CD4-positive, alpha-beta T cell treated with Interleukin-12 subunit alpha and Interleukin-12 subunit beta, for 1 hour (primary cell): ENCODE measurements at places on chromosomes 6 and 20.

DNA sequence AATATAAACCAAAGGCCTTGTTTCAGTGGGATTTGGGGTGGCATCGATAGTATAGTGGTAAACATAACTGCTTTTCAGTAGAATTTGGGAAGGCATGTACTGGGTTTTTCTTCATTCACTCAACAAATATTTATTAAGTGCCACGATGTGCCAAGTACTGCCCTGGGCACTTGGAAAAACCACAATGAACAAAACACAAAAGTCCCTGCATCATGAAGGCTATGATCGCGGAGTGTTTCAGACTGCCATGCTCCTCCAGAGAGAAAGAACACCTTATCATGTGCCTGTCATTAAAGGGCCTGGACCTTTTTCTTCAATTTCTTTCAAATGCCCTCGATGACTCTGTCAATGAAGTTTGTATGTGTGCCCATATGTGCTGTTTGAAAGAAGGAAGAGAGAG, 59.2 kb upstream of the CEP85L start:
- DNase-seq, result no peak

DNA sequence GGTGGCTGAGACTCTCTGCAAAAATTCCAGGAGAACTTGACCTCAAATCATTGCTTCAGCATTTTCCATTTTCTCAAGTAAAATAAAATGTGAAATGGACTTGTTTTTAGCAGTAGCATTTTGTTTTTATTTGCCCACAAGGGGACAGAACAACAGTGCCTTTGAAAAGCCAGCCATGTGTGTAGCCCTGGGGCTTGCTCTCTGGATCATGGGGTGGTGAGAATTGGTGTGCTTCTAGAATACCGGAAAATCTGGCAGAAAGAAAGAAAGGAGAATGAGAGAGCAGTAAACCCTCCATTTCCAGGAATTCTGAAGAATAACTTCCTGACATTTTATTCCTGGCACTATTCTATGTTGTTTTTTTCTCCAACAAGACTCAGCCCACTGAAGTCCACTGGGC, 254.7 kb upstream of the MOCS1 start:
- no peak for DNase-seq

- DNase-seq, result peak; percentile 51
Observed at GRCh38 chr6:52407467-52407866, 12.7 kb upstream of the EFHC1 start.

- no peak for DNase-seq
Observed at GRCh38 chr6:20932284-20932683, 398.0 kb downstream of the CDKAL1 start.

DNA sequence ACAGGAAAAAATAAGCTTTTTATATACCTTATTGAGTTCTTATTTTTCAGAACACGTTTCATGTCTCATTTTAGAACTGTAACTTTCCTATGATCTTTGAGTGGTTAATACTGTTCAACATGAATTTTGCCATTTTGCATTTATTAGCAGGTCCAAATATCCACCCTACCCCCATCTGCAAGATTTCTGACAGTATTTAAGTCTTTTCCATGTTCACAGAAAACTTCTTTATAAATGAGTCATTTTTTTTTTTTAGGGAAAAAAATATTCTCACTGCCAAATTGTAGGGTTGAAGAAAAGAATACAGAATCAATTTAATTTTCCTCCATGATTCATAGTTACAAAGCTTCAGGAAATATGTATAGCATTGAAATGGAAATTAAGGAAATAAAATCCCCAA, 101.8 kb downstream of the COL21A1 start:
- no peak for DNase-seq

- DNase-seq, result peak; percentile 15
Observed at GRCh38 chr6:15993716-15994228, 135.1 kb upstream of the MYLIP start.

- no peak for DNase-seq
Observed at GRCh38 chr6:64012351-64013001, 376.9 kb downstream of the PHF3 start.

DNA sequence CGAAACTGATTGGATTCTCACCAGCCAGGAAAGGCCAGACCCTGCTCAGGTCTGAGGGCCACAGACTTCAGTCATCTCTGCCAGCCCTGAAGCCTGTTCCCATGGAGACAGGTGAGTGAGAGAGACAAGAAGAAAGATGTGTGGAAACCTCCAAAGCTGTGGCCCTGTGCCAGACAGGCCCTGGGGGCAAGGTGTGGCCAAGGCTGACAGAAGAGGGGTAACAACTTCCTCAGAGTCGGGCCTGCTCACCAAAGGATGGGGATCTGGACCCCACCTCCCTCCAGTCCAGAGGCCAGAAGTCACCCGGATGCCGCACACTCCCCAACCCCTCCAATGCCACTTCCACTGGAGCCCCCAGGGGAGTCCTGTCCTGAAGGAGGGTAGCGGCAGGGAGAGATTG, 73.6 kb downstream of the MDGA1 start:
- DNase-seq, result no peak

DNA sequence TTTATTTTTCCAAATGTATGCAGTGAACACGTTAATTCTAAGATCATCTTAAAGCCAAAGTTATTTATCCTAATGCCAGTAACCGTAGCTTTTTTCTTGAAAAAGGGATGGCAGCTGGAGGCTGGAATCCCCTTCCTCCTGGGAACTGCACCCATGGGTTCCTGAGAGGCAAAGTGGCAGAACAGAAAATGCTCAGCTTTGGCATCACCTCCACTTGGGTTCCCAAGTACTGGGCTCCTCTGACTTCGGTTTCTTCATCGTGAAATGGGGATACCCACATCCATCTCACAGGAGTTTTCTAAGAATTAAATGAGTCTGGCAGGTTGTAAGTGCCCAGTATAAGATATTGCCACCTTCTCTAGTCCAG, 6.2 kb upstream of the DDX43 start:
- DNase-seq, result no peak

- DNase-seq, result peak; percentile 26
Observed at GRCh38 chr6:144602523-144603180, 317.5 kb downstream of the UTRN start.

GRCh38 chr20:55354720-55355119, 650.6 kb downstream of the CBLN4 start:
- DNase-seq, result no peak

GRCh38 chr6:110114004-110114403, 65.5 kb downstream of the WASF1 start:
- DNase-seq, result no peak

- peak; percentile 77 for DNase-seq
Observed at GRCh38 chr20:57390604-57391438, at the start of gene RBM38. RBM38 (plus strand) TSS chr20:57391396; CDS start chr20:57391582, 186 bp downstream.

- no peak for DNase-seq
Observed at GRCh38 chr6:167984144-167984719, 13.2 kb upstream of the KIF25 start.

DNA sequence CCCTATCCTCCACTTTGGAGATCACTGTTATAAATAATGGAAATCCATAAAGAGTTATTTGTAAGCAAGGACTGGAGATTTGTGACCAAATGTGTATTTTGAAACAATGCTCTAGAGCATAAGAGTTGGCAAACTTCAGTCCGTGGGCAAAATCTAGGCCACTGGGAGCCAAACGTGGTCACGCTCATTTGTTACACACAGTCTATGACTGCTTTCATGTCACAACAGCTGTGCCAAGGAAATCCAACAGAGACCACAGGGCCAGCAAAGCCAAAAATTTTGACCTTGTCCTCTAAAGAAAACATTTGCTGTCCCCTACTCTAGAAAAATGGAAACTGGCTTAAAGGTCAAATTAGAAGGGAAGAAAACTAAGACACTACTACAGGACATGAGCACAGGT, 7.9 kb downstream of the ZNF334 start:
- DNase-seq, result no peak

DNA sequence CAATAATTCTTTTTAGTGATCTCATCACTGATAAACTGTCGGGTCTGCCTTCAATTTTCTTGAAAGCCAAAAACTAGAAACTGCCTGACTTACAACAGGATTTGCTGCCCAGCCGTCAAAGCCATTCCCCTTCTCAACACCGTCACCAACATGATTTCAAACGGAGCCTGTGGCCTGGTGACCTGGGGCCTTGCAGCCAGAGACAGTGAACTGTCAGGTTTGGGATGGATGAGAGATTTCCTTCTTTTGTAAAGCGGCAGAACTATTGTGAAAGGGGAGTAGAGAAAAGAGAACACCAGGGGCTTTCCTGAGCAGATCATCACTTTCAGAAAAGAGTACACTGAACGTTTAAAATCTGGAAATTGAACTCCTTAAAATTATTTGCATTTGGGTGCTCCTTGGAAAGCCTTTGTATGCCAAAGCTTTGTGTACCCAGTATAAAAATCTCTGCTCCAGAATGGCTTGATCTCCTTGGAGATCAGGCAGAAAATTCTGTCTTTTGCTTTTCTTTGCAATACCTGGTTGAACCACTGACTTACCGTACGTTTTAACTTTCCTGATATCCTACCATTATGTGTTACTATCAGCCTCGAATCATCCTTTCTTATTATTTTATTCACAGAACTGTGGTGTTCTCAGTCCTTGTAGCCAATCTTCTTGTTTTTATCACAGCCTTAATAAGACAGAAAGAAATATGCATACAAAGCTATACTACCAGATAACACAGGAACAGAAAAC, 125.2 kb downstream of the PACRG start:
- DNase-seq, result no peak

DNA sequence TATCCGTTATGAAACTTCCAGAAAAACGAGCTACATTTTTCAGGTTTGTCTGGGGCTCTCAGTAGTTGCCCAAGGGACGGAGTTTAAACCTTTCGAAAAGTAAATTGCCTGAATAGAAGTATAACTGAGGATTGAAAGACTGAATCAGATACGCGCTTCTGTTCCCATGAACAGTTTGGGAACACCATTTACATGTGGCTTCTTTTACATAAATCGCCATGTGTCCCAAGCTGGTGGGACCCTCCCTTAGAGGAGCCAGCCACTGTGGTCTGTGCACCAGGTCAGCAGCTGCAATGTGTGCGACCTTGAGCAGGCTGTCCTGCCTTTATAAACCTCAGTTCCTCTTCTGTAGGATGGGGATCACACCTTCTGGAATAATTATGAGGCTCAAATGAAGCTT, 11.0 kb downstream of the ENTPD6 start:
- no peak for DNase-seq

DNA sequence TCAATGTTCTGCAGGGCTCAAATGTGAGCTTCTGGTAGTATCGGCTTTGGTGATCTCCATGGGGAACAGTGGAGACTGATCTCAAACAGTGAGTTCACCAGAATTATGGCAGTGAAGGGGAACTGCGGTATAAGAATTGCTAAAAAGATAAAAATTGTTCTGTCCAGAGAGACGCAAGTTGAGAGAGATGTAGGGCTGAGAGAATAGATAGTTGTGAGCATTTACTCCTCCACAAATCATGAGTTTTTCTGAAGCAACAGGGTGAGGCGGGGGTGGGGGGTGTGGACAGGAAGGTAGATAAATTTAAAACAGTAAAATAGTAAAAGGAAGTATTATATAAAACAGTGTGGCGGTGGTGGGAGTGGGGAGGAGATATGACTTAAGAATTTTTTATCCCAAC, 98.6 kb upstream of the NEDD9 start:
- no peak for DNase-seq

DNA sequence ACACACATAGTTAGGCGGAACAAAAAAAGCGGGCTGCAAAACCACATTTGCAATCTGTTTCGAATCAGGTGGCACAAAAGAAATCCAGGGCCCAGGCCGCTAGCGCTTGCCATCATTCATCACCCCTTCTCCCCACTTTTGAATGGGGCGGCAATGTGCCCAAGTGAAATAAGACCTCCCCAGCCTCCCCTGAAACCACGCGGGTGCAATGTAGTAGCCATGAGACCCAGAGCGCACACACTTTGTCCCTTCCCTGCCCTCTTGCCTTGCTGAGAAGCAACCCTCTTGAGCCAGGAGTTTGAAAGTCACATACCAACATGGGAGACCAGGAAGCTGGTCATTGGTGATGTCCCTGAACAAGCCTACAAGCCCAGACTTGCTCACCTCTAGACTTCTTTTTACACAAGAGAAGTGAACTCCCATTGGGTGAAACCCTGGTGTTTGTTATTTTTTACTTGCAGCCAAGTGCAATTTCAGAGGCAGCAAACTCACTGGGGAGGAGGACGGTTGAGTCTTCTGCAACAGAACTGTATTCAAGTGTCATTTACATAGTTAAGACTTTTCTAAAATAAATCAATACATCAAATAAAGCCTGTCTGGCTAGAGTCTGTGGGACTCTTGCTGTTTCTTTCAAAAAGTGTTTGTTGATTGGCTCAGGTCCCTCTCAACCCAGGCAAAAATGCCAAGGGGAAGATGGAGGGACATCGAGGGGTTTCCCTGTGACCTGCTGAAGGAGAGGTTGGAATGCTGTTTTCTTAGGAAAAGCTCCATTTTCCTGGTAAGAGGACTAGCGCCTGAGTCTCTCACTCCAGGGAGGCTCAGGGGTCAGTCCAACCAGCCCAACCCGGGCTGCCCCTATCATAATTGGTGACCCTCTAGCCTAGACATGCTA, 138.1 kb upstream of the PTPN1 start:
- no peak for DNase-seq

- no peak for DNase-seq
Observed at GRCh38 chr6:146397638-146398037, 146.0 kb upstream of the RAB32 start.

GRCh38 chr6:168864541-168865460, 388.8 kb downstream of the THBS2 start:
- DNase-seq, result no peak

DNA sequence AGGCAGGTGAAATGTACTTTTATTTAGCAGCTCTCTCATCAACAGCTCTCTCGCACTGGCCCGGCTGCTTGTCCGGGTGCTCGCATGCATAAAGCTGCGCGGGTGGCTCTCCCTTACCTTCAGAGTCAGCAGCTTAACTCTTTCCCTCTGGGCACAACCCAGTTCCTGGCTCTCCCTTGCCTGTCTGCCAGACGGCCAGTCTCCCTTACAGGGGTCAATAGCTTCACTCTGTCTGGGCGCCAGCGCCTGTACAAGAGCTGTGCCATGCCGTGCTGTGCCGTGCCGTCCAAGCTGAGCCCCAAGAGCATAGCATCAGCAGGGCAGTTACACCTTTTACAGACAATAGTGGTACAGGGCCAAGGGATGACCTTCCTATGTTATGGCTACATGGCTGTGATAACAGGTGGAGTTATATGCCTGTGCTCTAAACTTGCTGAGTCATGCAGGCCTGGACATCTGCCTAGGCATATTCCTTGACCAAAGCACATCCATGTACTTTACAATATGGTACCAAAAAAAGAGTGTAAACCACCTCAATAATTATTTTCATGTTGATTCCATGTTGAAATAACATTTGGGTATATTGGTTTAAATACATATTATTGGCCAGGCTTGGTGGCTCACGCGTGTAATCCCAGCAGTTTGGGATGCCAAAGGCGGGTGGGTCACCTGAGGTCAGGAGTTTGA, 47.9 kb downstream of the BLTP3A start:
- no peak for DNase-seq

- no peak for DNase-seq
Observed at GRCh38 chr6:16129623-16130401, 926 bp downstream of the MYLIP start.

- no peak for DNase-seq
Observed at GRCh38 chr6:3045369-3045768, 22.9 kb upstream of the RIPK1 start.
